ENCODE measurements at places on chromosomes 5 and 9.

GRCh38 chr5:59485629-59486439, 407.7 kb downstream of the PDE4D start:
- no peak for DNase-seq

GRCh38 chr9:13109781-13110180, 169.7 kb downstream of the MPDZ start:
- no peak for DNase-seq

DNA sequence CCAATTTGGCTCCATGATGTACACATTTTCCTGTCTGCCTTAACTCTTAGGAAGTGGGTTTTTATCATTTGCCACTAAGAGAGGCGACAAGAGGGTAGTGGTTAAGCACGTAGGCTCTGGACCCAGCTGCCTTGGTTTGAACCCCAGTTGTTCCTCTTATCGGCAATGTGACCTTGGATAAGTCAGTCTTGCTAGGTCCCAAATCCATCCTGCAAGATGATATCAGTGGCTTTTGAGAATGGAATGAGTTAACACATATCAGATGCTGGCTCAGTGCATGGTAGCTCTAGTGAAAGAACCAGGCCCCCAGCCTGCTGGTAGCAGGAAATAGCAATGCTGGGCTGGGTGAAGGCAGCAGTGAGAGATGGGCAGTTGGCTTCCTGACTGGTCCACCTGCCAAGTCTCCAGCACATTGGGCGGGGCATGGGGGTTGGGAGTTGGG, 72.5 kb downstream of the STK10 start:
- no peak for DNase-seq

- no peak for DNase-seq
These were observed 318.6 kb upstream of the RGMB start for GRCh38 chr5:98454904-98455303.

GRCh38 chr9:130447193-130447816, 2.5 kb downstream of the ASS1 start:
- DNase-seq = no peak

DNA sequence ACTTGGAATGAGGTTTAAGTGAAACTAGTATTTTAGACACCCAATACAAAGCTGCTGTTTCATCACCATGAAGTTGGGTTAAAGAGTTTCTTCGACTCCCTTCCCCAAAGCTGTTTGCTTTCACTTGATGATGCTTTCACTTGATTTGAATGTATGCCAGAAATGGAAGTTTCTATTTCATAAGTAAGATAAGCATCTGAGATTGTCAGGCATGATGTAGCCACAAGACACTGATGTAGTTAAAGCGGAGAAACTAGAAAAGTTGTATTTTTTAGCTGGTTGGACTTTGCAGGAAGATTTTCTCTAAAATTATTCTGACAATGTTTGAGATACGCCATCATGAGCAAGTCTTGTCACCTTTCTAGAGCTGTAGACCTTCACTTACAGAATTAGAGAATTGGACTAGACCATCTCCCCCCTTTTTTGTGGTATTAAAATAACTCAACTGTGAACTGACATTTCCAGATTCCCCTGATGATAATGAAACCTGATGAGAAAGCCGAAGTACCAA, 20.0 kb downstream of the MOCS2 start:
- no peak for DNase-seq

DNA sequence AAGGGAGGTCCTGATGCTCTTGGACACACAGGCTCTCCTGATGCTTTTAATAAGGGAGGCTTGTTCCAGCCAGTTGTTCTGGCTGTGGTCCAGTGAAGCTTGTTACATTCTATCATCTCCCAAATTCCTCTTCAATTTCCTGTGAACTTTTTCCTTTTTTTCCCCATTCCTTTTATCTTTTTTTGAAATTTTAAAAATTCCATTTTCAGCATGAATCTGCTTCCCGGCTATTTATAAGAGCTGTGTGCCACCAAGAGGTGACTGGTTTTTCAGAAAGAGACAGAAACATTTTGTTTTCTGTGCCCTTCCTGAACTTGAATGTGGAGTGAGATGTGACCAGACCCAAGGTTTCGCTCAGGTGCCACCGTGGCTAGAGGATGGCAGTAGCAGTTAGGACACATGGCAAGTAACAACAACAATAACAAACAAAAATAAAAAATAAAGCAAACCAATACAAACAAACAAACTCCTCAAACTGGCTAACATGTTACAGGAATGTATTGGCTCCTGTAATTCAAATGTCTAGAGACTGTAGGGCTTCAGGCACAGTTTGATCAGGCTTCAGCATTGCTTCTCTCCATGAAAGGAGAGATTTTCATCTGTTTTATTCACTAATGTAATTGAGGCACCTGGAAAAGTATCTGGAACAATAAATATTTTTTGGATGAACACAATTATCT, 121.1 kb downstream of the BOD1 start:
- DNase-seq = no peak

DNA sequence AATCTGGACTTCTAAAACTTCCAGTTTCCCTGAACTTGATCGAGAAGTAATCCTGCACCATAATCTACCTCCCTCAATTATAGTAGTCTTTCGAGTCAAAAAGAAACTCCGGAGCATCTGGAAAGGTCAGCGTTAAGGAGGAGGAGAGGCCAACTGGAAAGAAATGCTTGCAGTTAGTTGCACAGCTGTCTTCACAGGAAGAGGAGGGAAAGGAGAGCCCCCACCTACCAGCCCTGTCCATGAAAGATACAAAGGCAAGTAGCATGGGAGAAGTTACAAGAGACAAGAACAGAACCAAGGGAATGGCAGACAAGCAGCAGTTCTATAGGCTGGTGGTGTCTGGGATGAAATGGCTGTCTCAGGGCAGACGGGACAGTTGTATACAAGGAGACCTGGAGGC, 170.6 kb downstream of the RAB3C start:
- DNase-seq = no peak

DNA sequence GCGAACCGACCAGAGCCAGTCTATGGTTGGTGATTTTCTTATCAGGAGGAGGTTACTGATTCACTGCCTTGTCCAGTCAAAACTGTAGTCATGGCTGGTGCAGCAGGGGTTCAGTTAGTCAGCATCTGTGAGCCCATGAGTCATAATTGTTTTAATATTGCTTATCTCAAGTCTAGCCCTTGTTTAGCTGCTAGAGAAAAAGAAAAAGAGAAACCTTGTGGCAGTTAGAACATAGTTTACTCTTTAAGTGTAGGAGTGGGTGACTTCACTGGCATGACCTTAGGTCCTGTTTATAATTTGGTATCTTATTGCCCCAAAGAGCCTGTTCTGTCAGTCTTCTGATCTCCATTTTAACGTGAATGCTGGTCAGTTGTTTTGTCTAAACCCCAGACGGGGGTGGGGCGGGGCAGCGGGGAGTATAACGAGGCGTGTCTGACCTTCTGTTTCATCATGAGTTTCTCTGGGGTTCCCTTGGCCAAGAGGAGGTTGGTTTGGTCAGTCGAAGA, 76.9 kb upstream of the NFIL3 start:
- no peak for DNase-seq

DNA sequence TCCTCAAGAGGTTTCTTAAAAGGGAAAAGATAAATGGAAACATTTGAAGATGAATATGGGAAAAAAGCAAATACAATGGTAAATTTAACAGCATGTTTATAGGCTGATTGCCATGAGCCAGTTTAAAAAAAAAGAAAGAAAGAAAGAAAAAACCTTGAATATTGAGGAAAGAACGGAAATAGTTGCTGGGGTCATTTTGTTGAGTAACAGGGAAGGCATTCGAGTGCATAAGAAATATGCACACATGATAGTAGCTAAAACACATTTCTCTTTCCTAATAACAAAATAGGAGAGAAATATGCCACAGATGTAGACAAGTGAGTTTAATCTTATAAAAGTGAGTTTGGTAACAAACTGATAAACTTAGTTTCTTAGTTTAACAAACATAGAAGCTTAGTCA, 864.6 kb upstream of the ACO1 start:
- no peak for DNase-seq

DNA sequence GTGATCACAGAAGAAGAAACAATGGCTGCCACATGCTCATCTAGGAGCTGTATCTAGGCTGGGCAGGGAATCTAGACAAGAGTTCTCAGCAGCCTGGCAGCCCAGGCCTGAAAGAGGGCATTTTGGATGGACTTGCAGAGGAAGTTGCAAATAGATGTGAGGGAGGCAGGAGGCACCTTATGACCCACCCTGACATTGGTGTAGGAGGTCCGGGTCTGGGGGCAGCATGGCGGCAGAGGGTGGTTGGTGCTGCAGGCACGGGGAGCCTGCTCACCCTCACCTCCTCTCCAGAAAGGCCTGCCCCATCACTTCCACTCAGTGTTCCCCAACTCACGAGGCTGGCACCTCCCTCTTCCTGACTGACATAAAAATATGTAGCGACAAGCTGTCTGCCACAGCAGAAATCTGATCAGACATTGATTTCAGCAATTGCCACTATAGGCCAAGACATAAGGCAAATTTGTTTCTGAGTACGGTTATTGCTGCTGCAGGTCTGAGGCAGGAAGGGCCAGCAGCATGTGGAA, 217.6 kb downstream of the PBX3 start:
- no peak for DNase-seq

DNA sequence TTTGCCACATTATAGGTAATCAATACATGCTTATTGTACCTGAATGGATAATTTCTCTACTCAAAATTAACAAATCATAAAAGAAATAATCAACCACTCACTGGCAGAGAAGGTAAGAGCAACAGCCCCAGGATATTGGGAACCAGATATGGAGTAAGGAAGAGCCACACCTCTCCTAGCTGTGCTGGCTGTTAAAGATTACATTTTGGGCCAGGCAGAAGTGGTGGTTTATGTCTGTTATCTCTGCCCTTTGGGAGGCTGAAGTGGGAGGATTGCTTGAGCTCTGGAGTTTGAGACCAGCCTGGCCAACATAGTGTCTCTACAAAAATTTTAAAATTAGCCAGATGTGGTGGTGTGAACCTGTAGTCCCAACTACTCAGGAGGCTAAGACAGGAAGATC, 56.4 kb downstream of the BHMT start:
- no peak for DNase-seq

DNA sequence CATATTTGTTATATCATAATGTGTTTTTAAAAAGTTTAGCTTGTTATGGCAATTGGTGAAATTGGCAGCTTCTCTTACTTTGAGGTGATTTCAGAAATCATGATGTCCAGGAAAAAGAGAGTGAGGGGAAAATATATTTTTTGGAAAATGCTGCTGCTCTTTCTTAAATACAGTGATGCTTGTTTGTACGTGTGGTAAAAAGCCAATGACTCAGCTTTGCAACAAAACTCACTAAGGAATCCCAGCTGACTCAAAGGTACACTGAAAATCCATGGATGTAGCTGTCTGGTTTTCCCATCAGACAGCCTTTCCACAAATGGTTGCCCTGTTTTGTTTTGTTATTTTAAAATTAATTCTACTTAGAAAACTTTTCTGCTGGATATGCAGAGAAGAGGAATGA, 306.4 kb upstream of the PAPPA start:
- DNase-seq = no peak

DNA sequence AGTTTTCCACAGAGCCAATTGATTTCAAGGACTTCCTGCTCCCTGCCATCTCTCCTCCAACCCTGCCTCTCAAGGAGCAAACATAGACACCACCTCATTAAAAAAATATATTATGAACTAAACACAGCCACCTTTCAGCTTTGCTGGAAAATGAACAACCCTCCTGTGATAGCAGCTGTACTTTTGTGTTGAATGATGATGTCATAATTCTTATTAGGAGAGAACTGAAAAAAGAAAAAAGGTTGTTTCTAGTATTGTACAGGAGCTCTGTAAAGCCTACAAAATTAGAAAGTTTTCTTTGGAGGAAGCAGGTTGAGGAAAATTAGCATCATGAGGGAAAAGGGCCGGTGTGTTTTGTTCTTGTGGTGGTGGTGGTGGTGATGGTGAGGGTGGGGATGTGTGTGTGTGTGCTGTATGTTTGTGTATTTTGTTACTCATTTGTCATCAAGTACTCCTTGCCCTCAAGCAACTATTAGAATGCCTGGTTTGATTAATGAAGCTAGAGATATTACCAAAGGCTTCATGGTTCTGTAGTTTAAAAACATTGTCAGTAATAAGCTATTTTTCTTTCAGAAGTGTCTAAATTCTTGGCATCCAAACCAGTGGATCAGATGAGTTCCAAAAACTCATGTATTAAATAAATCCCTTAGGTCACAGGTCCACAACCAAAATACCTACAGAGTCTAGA, 405.9 kb downstream of the TLE4 start:
- no peak for DNase-seq

DNA sequence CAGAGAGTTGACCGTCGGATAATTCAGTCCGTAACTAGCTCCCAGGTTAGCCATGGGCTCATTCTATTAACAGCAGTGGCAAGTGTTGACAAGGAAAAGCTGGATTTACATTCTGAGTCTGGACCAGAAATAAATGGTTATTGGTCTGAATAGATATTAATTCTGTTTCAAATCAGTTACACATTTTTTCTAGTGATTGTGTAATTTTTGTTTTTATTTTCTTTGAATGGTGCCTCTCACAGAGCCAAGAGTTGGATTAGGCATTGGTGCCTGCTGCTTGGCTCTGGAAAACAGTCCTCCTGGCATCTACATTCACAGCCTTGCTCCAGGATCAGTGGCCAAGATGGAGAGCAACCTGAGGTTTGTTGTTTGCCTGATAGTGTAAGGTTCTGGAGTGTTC, 115.1 kb downstream of the GOLPH3 start:
- DNase-seq = no peak

- DNase-seq = no peak
These were observed 24.9 kb upstream of the CDC23 start for GRCh38 chr5:138238034-138238433.

DNA sequence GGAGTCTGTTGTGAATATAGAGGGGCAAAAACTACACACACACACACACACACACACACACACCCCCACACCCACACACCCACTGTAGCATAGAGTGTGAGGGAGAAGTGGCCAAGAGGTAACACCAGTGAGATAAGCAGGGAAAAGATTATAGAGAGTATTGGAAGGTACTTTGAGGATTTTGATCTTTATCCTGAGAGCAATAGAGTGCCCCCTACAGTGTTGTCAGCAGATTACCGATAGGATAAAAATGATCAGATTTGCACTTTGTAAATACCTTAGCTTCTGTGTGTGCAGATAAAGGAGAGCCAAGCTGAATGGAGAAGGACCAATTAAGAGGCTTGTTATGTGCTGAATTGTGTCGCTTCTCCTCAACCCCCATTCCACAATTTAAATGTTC, 32.3 kb downstream of the ERCC6L2 start:
- no peak for DNase-seq

- no peak for DNase-seq
These were observed 17.5 kb upstream of the NREP start for GRCh38 chr5:111774525-111774924.

- DNase-seq = peak; percentile 24
These were observed 96.0 kb downstream of the HINT1 start for GRCh38 chr5:131068893-131069643.

Data from activated CD8-positive, alpha-beta memory T cell treated with anti-CD3 and anti-CD28 coated beads for 4 hours (primary cell).